ENCODE measurements at places on chromosomes 2 and 18.

- no peak for DNase-seq
These were observed 432.5 kb upstream of the LRRTM1 start for GRCh38 chr2:80737047-80737446.

- DNase-seq, result no peak
These were observed 480.8 kb downstream of the TMX3 start for GRCh38 chr18:68234131-68234530.

GRCh38 chr2:229087843-229088516, 183.1 kb downstream of the PID1 start:
- DNase-seq, result no peak

DNA sequence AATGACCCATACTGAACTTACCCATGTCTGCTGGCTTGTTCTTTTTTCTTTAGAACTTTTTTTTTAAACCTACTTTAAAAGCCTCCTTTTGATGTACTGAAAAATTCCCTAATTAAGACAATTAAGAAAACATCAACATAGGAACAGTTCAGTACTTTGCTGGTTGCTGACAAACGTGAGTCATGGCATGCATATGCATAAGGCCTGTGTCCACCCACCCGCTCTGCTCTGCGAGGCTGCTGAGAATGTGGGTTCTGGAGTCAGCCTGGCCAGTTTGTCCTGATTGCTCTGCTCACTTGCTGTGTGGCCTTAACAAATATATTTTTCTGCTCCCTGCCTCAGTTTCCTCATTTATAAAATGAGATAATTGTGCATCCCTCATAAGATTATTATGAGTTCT, 27.3 kb downstream of the LAMA3 start:
- DNase-seq, result no peak

DNA sequence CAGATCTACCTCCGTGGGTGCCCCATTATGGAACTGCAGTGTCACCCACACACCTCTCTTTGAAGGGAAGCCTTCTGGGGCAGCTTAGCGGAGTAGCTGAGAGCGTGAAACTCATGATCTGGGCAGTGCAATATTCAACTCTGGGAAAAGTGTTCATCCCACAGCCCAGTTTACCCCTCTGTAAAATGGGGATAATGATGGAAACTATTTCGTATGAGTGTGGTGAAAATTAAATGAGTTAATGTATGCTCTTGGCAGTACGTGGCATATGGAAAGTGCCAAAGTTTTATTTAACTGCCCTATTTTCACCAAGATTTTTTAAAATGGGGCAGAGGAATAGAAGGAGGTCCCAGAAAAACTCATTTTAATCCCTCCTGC, 11.5 kb downstream of the EVX2 start:
- DNase-seq, result no peak

- no peak for DNase-seq
These were observed 25.8 kb downstream of the PLB1 start for GRCh38 chr2:28521663-28522062.

DNA sequence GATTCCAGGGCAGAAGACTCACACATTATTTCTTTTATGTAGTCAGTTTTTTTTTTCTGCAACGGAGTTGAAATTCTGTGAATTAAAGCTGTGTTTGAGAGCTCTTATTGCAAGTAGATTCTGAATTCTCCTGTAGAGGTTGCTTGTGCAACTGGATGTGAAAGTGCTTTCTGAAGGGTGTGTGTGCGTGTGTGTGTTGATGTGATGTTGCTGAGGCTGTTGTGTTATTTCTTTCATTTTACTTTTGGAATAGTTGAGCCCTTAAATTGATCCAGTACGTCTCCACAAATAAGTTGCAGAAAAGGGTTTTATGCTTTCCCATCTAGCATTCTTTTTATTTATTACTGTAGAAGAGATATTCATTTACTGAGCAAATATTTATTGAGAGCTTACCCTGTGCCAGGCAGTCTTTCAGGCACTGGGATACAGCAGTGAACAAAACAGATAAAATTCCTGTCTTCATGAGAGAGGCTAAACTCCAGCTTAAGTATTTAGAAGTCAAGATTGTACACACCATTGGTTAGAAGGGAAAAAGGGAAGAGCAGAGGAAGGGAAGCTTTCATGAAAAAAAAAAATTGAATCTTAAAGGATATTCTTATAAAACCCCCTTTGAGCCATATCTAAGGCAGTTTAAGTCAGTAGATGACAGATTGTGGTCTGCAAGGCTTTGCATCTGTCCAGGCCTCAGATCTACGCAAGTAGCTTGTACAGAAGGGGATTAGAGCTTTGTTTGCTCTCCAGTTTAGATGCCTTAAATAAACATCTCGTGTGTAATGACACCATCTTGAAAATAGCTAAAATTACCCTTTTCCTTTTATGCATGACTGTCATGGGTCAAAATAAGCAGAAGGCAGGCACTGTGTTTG, 58.2 kb downstream of the MYO1B start:
- no peak for DNase-seq

DNA sequence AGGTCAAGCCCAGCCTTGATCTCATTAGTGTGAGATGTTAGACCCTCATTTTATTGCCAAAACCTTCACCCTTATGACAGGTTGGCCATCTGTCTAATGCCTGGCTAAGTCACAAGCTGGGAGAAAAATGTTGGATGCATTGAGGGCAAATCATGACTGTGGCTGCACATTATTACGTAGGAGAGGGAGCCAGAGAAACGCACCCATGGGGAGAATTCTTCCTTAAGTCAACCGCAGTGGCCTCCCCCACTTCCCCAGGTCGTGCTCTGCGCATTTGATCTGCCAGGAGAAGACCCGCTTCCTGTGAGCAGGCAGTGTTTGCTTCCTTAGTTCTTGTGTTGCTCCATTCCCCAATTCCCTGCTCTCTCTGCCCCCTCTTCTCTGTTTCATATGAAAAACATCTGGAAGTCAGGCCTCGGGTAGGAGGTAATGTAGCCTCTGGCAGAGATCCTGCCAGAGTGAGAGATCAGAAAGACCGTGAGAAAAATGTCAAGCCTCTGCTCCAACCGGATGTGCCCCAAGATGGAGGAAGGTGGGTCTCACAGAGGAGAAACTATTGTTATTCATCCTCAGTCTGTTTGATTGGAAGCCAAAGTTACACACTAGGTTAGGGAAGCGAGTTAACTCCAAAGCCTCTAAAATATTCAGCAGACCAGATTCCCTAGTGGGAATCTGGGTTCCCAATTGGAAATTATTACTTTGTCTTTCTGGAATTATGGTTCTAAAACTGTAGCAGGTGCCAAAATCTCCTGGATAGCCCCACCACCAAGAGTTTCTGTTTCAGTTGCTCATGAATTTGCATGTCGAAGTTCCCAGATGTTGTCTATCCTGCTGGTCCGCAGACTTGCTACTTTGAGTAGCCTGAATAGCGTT, 144.3 kb upstream of the PELI1 start:
- DNase-seq, result no peak

GRCh38 chr2:32074134-32074506, 10.8 kb downstream of the SPAST start:
- DNase-seq, result no peak

DNA sequence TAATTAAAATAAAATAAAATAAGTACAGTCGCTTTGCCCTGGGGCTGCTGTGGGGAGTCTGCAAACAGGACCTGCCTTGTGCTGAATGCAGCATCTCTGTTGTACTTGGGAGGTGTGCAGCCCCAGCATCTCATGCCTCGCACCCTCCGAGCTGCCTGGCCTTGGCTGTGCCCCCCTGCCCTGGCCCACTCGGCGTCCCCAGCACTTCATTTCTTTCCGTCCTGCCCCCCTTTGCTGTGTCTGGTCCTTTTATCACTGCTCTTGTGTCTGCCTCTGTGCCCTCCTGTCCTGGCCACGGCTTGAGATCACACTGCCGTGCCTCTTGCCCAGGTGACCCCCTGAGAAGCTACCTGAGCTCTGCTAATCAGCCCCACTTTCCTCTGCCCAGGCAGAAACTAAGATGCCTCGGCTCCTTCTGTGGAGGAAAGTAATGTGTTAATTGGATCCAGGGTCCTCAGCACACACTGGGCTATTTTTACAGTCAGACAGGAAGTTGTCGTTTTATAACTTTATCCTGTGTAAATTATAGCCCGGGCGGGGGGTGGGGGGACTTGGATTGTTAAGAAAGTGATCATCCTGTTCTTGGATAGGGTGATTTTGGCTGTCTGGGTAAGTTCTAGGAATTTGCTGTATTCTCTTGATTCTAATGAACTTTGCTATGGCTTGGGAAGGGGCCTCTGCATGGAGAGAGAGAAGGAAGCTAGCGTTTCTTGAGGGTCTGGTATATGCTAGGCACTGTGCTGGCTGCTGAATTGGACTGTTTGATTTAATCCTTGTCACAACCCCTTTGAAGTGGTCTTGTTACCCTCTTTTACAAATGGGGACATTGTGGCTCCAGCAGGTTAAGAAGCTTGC, 69.4 kb downstream of the AGAP1 start:
- DNase-seq, result no peak

DNA sequence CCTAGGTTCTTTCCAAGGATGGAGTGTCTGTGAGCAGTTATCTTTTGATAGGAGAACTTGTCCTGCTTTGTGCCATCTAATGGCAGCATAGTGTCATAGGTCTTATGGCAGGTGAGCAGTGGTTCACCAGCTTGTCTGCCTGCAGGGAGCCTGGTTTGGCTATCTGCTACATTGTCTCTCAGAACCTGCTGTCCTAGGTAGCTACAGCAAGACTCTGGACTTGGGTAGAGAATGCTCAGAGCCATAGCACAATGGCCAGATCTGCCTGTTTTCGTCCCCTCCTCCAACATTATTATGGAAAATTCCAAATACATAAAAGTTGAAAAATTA, 28.3 kb downstream of the AGFG1 start:
- DNase-seq, result no peak

DNA sequence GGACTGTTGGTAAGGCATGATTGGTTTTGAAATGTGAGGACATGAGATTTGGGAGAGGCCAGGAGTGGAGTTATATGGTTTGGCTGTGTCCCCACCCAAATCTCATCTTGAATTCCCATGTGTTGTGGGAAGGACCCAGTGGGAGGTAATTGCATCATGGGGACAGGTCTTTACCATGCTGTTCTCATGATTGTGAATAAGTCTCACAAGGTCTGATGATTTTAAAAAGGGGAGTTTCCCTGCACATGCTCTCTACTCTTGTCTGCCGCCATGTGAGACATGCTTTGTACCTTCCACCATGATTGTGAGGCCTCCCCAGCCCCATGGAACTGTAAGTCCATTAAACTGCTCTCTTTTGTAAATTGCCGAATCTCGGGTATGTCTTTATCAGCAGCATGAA, 5.4 kb downstream of the CMPK2 start:
- no peak for DNase-seq

GRCh38 chr2:109644571-109645275, 30.6 kb downstream of the SOWAHC start:
- no peak for DNase-seq

- no peak for DNase-seq
These were observed 302.1 kb downstream of the LPIN1 start for GRCh38 chr2:12048550-12048949.

- no peak for DNase-seq
These were observed 87.1 kb downstream of the MEP1B start for GRCh38 chr18:32276906-32277305.

GRCh38 chr2:64857581-64858471, 131.4 kb upstream of the SLC1A4 start:
- no peak for DNase-seq

DNA sequence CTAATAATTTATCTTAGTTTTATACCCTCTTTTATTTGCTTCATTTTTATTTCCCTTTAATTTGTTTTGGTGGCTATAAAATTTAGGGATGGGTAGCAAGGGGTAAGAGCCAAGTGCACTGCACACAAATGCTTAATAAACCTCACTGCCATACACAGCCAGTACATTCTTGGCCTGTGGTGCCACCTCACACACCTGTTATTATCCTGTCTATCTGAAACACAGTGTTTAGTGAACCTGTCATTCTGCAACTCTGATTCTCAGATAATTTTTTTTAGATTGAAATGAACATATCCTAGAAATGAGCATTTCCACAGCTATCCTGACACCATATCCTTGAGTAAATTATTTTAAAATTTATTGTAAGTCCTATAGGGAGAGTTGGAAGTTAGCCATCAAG, 807.5 kb downstream of the DCC start:
- no peak for DNase-seq

- DNase-seq, result no peak
These were observed 116.2 kb downstream of the RBMS1 start for GRCh38 chr2:160377204-160377995.

GRCh38 chr18:79914614-79915160, 36.8 kb downstream of the SLC66A2 start:
- no peak for DNase-seq

DNA sequence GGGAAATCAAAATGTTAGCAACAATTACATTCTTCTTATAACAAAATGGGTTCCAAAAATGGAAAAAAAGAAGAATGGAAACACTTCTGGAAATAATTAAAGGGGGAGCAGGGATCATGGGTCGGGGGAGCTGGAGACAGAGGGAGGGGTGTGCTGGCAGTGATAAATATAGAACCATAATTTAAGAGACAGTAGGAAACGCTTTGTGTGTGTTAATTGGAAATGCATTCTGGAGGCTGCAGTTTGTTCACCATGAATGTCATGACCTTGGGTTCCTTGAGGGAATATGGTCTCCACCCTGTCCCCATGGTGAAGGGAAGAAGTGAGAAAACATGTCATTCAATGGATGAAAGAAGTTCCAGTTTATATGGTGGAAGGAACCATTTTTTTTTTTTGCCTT, 540.7 kb downstream of the TNS1 start:
- DNase-seq, result no peak

DNA sequence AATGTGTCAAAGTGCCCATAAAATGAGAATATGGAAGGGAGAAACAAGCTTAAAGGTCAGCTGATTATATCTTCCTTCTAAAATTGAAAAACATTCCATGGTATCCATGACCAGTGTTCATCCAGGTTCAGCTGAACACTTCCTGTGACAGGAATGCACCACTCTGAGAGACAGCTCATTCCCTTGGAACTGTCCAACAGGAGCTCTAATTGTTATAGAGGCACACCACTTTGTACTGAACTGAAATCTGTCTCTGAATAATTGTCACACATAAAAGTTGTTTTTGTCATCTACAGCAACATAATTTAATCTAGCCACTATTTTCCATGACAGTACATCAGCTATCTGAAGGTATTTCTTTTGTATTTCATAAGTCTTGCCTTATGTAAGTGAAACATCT, 195.9 kb upstream of the ZNF804A start:
- DNase-seq, result no peak

- DNase-seq, result no peak
These were observed 51.3 kb downstream of the ZNF532 start for GRCh38 chr18:58915995-58916394.

DNA sequence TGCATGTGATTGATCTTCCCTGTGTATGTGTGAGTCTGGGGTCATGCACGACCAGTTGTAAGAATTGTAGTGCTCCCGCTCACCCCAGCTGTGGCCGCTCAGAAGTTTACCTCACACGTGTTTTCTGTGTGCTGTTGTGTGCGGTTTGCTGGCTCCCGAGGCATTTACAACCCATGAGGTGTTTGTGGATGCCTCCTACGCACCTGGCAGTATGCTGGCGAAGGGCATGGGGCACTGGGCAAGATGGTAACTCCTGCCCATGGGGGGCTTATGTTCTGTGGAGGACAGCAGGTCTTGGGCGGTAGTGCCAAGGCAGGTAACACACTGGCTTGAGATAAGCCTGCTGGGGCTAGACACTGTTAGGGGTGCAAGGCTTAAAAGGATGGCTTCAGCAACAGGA, 102.6 kb upstream of the HS6ST1 start:
- DNase-seq, result peak; percentile 3

- no peak for DNase-seq
These were observed 298.4 kb downstream of the FSIP2 start for GRCh38 chr2:186036862-186037449.
